ENCODE measurements at places on chromosomes 5 and 9.

DNA sequence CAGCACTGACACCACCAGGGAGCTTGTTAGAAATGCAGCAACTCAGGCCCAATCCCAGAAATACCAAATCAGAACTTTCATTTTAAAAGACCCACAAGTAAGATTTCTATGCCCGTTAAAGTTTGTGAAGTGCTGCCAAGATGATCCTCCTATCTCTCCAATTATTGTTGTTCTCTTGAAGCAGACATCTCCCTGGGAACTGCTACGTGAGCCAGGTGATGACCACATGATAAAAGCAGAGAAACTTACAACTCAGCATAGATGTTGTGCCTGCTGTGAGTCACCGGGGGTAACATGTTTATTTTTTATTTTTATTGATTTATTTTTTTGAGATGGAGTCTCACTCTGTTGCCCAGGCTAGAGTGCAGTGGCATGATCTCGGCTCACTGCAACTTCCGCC lies 34.4 kb downstream of the GCNT4 start:
- no peak for DNase-seq

GRCh38 chr5:73042993-73043392 lies 77.4 kb upstream of the TMEM171 start:
- DNase-seq: no peak

DNA sequence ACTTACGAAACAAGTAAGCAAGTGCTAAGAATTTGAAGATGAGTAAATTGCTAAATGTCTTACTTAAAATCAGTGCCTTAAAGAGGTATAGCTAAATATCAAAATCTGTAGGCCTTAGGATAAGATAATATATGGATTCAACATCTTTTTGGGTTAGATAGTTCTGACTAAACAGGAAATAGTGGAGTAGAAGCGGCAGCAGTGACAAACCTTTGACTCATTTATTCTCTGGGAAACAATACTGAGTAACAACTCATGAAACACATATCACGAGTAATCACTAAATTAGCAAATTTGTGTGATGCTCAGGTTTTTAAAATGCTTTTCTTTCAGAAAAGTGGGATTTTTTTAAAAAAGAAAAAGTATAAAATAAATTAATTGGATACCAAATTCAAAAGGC lies 762.1 kb upstream of the TYRP1 start:
- DNase-seq: no peak

- no peak for DNase-seq
Measured at GRCh38 chr5:158977642-158978041, 122.1 kb downstream of the EBF1 start.

- DNase-seq: no peak
Measured at GRCh38 chr5:55724281-55724680, 12.2 kb upstream of the SLC38A9 start.

GRCh38 chr9:107742531-107743309 lies 253.2 kb upstream of the KLF4 start:
- DNase-seq: no peak

DNA sequence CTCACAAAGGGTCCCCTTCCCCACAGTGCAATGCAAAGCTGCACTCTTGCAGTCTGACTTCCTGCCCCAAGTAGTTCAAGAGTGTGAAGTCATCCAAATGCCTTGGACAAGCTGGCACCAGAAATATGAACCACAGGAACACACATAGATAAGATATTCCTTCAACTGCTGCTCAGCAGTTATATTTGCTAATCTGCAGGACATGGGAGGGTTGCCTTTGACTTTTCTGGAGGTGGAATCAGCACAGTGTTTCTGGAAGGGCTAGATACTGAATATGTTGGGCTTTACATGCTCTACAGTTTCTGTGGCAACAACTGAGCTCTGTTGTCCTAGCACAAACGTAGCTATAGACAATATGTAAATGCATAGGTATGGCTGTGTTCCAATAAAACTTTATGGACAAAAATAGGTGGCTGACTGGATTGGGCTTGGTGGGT lies 96.7 kb upstream of the PCA3 start:
- DNase-seq: no peak

GRCh38 chr5:14587150-14587549 lies 5.6 kb downstream of the OTULINL start:
- DNase-seq: no peak

DNA sequence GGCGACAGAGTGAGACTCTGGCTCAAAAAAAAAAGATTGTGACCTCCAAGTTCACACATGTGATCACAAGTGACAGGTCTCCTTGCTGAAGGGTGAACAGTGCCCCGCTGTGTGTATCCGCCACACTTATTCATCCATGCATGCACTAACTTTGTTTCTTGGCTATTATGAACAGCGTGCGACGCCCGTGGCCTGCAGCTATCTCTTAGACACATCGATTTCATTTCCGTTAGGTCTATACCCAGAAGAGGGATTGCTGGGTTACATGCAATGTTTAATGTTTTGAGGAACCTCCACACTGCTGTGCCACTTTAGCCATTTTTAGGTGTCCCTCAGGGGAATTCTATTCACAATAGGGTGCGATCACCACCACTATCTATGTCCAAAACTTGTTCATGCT lies 12.1 kb upstream of the EGFL7 start:
- no peak for DNase-seq

DNA sequence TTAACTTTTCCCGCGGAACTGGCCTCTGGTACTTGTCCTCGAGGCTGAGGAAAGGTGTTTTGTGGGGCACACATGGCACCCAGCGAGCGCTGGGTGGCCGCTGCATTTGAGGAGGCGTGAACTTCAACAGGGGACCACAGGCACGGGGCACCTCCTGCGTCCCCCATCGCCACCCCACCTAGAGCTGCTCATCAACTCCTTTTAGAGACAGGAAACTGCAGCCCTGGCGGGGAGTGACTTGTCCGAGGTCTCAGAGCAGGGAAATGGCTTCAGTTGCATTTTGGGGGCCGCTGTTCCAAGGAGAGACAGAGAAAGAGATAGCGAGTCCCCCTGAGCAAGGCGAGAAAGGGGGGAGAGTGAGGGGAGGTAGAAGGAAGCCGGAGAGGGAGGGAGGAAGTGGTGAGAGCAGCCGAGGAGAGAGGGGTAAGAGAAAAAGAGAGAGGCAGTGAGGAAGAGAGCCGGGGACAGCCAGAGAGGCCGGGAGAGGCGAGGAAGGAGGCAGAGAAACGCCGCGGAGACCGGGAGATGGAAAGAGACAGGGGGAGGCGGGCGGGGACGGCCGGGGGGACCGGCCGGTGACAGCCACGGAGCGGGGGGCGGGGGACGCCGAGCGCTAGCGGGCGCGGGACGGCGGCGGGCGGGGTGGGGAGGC lies 12.5 kb upstream of the LHX2 start:
- DNase-seq: no peak

- DNase-seq: no peak
Measured at GRCh38 chr9:86798966-86799365, 148.3 kb downstream of the GAS1 start.

- no peak for DNase-seq
Measured at GRCh38 chr5:14665101-14665822, 744 bp downstream of the OTULIN start.

DNA sequence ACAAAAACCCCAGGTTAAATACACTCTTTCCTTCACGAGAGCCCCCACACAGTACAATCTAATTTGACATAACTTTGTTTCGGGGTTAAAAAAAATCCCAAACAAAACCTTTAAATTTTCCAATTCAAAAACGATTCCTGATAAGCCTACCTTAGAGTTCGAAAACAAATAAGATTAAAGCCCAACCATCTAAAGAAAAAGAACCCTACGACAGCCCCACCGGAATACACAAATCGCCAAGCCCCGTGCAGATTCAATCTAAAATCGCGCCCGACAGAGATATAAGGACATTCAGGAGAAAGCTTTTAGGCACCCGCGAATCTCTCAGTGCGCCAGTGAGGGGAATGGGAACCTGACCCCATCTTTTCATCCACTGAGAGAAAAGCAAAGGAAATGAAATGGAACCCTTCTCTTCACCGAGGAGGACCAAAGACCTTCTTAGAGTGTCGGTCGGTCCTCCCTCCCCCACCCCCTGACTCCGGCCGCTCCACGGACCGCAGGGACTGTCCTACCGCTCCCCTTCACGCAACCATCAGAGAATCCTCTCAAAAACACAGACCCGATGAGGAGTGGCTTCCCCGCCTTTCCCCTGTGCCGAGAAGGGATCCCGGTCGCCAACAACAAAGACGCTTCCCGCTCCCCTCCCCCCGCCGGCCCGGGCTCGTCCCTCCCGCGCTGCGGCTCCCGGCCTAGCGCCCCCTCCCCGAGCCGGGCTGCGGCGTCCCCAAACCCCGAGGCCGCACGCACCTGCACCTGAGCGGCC lies 925 bp downstream of the ABHD17B start:
- peak; percentile 25 for DNase-seq

- DNase-seq: no peak
Measured at GRCh38 chr9:90546200-90546599, 96.4 kb downstream of the DIRAS2 start.

DNA sequence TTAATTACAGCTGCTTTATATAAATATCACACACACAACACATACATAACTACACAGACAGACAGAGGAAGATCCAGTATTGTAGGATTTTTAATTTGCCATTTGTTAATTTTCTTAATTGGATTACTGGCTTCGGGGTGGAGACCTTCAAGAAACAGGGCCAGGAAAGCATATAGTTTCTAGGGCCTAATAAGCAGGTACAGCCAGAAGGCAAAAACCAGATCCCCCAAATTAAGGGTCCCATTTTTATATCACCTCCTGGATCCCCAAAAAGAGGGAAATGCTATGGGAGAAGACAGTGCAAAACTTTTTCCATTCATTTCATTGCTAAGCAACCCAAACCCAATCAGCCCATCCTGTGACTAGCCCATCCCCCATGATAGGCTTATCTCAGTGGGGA lies 373.3 kb upstream of the FAM174A start:
- no peak for DNase-seq

- DNase-seq: no peak
Measured at GRCh38 chr5:39465097-39465496, 40.3 kb upstream of the DAB2 start.

Data from stimulated activated CD4-positive, alpha-beta T cell treated with anti-CD3 and anti-CD28 coated beads, TNF-alpha, amount 100 ng/mL, for 1 hour (primary cell).